Foreskin keratinocyte (primary cell): ENCODE measurements at places on chromosomes 7 and 10. TPM values are rescaled to one million over a fixed set of nuclear protein-coding genes. Genes with fewer than 3 reads are reported as not detected.

GRCh38 chr10:128646956-128647355, 520.7 kb upstream of the MKI67 start:
- DNase-seq = no peak

DNA sequence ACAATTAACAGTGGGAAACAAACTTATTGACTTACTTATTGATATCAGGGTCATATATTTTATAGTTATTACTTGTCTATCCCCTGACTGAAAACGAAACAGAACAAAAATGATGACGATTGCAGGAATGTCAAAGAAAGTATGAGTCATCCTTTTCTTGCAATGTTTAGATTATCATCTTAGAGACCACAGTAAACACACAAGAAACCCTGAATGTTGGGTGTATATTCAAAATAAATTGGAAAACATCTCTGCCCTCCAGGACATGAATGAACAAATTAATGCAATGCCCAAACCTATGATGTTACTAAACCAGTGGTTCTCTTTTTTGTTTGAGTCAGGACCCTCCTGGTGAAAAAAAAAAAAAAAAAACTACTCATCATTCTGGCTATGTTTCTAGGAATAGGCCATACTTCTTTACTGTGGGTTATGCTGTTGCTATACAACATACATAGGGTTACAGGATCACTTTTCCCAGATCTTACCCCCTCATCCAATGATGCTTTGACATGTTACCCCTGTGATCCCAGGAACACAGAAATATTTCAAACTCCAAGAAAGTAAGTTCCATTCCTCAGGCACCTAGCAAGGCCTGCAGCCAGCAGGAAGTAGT, 623.4 kb upstream of the IGFBP3 start:
- peak; percentile 87 for DNase-seq

The CEP55 gene
- 58.5 and 78.4 TPM in 2 replicates for total RNA-seq

- DNase-seq = no peak
These were observed 43.7 kb downstream of the PPP1R3C start for GRCh38 chr10:91589015-91589657.

DNA sequence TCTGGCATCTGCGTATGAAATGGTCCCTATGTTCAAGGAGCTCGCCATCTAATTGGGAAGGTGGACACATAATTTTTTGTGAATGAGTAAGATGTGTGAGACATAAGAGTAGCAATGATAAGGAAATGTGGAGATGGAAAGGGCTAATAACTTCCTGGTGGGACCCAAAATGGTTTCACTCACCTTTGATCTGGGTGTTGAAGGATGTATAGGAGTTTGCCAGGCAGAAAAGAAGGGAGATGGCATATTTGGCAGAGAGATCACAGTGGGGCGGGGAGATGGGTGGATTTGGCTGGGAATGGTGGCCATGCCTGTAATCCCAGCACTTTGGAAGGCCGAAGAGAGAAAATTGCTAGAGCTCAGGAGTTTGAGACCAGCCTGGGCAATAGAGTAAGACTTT, 4.5 kb downstream of the POP7 start:
- DNase-seq = no peak

- DNase-seq = no peak
These were observed 4.0 kb downstream of the MTG1 start for GRCh38 chr10:133397938-133398337.

GRCh38 chr7:82669141-82669540, 225.6 kb upstream of the CACNA2D1 start:
- DNase-seq = no peak

- DNase-seq = no peak
These were observed 58.5 kb upstream of the EXOC6 start for GRCh38 chr10:92789786-92790185.

The COL1A2 gene
- total RNA-seq = 0.60 and 1.8 TPM in 2 replicates

DNA sequence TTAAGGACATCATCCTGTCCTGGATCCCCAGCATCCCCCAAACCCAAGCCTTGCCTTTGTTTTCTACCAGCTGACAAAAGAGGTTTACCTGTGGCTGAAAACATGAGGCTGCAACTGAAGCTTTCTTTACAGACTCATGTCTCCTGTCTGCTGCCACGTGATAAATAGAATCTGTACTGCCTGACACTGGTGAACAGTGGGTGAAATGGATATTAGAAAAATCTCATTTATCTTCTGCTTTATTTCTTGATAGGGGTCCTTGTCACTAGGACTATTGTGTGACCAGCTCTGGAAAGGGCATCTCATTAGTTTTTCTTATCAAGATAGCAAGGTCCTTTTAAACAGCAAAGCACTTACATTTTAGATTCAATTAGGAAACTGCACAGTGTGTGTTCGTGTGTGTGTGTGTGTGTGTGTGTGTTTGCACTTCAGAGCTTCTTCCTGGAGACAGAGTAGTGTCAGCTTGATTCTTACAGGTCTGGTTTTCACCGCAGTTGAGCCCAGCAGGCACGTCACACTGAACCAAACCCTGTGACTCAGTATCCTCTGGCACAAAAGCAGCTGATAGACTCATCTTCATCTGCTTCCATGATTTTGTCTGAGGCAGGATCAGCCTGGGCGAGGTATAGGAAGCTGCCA, 373.5 kb upstream of the CELF2 start:
- peak; percentile 82 for DNase-seq

The BMPER gene
- total RNA-seq = 0.20 and 0.25 TPM in 2 replicates

The SEMA4G gene
- 0.99 and 1.1 TPM in 2 replicates for total RNA-seq

DNA sequence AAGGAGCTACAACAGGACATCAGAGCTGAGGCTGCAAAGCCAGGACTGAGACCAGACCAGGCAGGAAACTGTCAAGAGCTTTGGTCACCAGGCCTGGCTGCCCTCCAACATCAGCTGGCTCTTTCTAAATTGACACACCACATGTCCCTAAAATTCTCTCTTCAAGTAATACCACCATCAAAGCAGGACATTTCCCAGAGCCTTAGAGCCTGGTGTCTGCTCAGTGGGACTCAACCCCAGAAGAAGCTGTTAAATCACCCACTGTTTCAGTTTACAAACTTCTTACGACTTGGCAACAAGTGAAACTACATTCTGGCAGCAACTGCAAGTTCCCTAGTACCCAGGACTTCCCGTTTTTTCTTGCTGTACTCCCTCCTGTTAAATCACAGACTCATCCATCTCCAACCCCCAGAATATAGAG, 3.8 kb upstream of the IL6 start:
- DNase-seq = no peak

The CROT gene
- 11.9 and 13.0 TPM in 2 replicates for total RNA-seq

DNA sequence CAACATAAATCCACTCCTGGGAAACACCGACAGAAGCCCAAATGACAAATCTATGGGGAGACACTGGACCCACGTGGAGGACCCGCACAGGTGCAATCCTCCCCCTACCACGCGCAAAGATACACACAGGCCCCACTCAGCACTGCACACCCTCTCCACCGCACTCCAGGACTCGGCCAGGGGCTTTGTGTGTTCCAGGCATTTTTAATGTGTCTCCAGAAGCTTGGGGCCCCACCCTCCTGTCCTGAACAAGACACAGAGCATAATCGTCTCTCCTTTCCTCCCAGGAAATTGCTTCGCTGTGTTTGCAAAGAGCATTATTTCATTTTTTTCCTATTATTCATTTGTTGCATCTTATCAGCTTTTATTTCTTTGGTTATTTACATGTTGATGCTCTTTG, 82.8 kb downstream of the GLI3 start:
- DNase-seq = no peak

- DNase-seq = peak; percentile 26
These were observed 101.0 kb upstream of the AGR3 start for GRCh38 chr7:16982640-16983350.

- DNase-seq = no peak
These were observed 44.5 kb upstream of the ELMO1 start for GRCh38 chr7:37493123-37493522.

The MMD2 gene
- not detected in 2 replicates for total RNA-seq

The FLNC gene
- 0.61 and 1.2 TPM in 2 replicates for total RNA-seq

GRCh38 chr10:113917636-113918035, 63.2 kb downstream of the NHLRC2 start:
- DNase-seq = no peak

The IGFBP1 gene
- not detected in 2 replicates for total RNA-seq

The LIPJ gene
- not detected in 2 replicates for total RNA-seq

DNA sequence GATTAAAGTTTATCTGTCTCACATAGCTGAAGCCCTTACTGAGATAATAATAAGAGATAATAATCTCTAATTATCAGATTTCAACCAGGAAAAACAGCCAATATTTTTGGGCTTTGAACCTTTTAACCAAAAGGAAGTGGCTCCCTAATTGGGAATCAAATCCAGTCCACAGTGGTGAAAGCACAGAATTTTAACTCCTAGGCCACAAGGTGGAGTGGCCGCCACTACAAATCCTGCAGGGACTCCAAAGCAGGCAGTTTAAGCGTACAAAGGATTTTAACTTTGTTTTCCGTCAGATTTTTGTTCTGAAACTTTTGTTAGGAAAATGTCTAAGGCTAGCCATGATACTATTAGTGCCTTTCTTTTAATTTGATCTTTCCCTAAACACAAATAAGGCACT, 99.6 kb upstream of the CCNY start:
- no peak for DNase-seq

DNA sequence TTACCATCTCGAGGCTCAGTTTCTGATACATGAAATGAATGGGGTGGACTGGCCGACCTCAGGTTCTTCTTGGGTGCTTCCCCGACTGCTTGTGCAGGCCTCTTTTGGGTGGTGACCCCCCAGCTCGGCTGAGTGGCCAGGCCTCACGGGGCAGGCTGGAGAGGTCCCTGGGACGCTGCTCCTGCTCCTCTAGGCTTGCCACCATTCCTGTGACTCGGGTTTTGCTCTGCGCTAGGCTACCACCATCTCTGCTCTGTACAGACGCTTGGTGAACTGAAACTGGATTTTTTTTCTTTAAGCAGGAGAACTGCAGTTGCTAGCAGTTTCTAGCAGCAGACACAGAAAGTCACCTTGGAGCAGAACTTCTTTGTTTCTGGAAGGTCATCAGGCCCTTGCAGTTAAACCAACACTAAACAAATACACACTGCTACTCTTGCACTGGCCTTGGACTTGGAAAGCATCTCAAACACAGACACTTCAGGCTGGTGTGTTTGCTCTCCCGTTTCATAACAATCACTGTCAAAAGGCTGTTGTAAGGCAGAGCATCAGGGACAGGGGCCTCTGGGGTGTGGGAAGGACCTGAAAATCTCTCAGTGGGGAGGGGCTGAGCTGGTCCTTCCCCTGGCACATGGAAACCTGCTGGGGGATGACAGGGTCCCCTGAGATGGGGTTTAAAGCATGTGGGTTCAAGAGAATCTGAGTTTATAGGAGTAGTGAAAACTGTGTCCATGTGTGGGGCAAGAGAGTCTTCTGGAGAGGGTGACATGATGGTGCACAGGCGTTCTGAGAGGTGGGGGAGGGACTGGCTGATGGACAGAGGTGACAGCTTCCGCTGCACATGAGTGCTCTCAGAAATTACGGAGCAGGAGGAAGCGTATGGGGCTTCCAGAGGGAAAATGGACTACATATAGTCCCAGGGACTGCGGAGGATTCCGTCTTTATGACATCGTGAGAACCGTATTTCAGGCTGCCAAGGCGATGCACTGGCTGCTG, 35.0 kb upstream of the GIMAP8 start:
- no peak for DNase-seq

- no peak for DNase-seq
These were observed 129.3 kb downstream of the MYOF start for GRCh38 chr10:93352638-93353383.

GRCh38 chr10:113303544-113304146, 249.2 kb upstream of the HABP2 start:
- DNase-seq = no peak

GRCh38 chr7:157601530-157601929, 264.7 kb downstream of the DNAJB6 start:
- no peak for DNase-seq

DNA sequence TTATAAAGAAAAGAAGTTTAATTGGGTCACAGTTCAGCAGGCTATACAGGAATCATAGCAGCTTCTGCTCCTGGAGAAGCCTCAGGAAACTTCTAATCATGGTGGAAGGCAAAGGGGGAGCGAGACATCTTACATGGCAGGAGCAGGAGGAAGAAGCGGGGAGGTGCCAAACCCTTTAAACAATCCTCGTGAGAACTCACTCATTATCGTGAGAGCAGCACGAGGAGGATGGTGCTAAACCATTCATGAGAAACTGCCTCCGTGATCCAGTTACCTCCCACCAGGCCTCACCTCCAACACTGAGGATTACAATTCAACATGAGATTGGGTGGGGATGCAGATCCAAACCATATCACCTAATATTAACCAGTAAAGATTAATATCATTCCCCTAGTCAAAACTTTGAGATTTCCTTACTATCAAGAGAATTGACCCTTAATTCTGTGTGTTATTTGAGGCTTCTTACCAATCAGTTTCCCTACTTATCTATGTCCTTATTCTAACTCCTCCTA, 1.6 kb upstream of the SMO start:
- DNase-seq = no peak

The CUBN gene
- total RNA-seq = 0.07 and 0.10 TPM in 2 replicates

- DNase-seq = no peak
These were observed 93.6 kb downstream of the VOPP1 start for GRCh38 chr7:55478700-55479099.

DNA sequence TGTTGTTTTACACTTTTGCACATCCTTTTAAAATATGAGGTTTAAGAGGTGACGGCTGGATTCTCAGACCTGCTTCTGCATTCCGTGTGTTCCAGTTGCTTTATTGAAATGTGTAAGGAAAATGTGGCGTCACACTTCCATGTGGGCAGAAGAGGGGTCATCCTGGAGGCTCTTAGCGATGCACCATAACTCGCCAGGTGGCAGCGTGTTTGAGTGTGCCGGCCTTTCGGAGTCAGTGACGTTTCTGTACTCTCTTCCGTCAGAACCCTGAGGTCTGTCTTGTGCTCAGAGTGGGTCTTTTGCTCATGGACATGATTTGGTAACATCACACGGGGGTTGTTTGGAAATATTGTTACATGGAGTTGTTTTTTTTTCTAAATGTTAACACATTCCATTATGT, 9.1 kb downstream of the PPP2R2D start:
- no peak for DNase-seq

DNA sequence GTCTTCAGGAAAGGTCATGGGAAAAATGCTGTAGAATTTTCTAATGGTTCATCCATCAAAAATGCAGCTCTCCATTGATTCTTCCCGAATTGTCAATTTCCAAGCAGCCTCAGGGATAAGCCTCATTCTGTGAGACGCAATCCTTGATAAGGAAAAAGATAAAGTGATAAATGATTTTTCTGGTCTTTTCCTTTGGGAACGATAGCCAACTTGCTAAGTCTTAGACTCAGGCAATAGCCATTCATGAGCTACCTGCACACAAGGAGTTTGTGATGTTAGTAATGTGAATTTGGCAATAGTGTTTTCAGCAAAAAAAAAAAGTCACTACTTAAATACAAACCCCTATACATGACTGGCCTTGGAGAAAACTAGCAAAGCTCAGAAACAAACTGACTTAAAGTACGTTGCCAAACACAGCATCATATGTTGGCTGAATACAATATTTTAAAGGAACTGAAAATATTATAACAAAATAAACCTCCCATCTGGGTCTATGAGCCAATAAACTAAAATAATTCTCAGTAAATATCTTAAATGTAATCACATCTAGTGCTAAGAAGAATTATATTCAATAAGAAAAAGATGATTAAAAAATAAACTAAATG, 75.5 kb downstream of the KLF6 start:
- DNase-seq = no peak
